Fibroblast of villous mesenchyme (primary cell): ENCODE measurements at places on chromosomes 6 and 20.
A peak's percentile ranks its signal among the peaks of the same experiment; 100 is the strongest.

GRCh38 chr20:16821211-16822089 is 73.3 kb downstream of the OTOR start:
- DNase-seq: peak; percentile 36

DNA sequence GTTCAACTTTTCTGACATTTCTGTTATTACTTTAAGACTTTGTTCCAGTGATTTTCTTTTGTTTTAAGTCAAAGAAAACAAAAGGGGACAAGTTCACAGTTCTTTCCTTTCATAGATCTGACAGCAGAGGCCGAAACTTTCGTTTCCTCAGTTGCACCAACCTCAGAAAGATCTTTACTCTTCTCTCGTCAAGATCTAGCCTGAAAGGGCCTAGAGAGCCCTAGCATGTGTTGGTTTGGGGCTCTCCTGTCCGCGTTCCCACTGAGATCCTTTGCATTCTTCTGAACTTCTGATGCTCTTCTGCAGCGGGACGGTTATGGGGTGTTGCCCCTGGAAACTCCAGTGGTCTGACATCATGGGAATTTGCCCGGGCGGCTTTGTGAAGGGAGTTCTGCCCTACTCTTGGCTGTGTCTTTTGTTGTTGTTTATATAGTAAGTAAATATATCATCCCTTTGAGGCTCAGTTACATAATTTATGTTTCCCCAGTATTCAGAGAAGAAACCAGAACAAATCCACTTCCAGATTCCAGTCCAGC is 129.1 kb downstream of the SASH1 start:
- peak; percentile 74 for DNase-seq

- peak; percentile 21 for DNase-seq
Observed at GRCh38 chr6:125357515-125358256, 55.9 kb upstream of the HDDC2 start.

- DNase-seq: peak; percentile 51
Observed at GRCh38 chr20:5844063-5844681, 94.0 kb downstream of the SHLD1 start.

DNA sequence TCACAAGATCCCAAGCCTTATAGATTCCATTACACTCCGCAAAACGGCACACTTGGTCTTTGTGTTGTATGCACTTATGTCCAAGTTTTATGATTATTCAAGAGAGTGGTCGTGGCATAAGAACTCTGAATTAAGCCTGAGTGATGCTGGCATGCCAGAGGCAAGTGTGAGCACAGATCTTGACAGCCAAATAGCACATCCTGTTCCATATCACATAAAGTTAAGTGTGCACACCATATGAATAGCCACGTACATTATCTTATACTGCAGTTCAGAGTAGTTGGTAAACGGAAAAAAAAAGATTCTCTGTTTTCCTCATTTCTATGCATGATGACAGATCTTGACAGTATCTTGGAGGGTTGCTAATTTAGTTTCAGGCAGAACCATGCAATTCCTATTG is 727.3 kb upstream of the FLRT3 start:
- no peak for DNase-seq

- peak; percentile 64 for DNase-seq
Observed at GRCh38 chr20:2469991-2470422, 582 bp downstream of the SNRPB start.

DNA sequence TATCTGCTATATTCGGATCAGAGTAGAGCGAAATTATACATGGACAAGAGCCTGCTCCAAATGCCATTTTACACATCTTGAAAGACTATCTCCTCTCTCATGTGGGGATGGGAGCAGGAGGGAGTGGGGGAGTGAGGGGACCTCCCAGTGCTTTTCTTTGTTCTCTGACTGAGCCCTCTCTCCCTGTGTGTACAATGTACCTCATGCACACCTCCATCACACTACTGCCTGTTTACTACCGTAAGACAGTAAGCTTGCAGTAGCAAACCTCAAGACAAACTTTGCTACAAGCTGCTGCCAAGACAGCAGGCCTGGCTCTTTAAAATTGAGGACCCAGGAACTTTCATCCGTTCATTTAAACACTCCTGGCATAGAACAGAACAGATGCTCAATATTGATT is 7.2 kb downstream of the NHSL1 start:
- no peak for DNase-seq

DNA sequence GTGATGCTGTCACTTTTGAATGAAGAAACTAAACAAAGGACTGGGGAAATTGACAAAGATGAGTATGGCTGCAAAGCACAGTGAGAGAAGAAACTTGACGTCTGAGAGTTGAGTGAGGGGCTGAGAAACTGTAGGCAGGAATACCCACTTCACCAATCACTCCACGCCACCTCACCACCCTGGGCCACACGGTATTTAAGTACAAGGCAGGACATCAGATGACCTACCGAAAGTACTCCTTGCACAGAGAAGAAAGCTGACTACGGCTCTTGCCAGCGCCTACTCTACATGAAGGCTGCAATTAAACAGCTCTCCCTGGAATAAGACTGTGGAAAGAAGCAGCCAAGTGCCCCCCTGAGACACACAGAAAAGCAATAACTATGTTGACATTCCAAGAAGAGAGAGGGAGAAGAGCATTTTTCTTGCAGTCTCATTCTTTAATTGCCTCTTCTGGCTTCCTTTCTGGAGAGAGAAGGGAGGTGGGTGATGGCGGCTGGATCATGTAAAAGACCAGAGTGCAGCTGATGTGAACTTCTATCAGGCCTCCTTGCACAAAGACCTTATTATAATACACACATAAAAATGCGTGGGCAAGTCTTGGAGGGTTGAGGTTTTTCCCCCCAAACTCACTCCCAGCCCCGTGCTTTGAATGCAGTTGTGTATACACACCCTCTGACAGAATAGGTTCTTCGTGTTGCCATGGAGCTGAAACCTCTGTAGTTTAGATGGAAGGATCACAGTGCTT is 44.6 kb downstream of the HIVEP2 start:
- DNase-seq: peak; percentile 67

DNA sequence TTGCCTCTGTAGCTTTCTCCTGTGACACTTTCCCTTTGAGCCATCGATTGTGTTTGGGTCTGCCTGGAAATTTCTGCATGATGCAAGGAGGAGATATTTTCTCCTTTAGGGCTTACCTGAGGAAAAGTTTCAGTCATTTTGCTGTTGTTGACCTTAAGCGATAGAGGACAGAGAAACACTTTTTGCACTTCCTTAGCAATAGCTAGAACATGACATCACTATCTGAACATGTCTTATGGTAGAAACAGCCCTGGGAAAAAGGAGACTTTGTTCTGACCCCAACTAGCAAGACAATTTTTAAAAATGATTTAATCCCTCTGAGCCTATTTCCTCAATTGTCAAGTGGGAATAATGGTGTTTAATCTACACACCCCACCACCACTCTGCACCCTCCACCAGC is 9.7 kb upstream of the FILIP1 start:
- DNase-seq: peak; percentile 24

DNA sequence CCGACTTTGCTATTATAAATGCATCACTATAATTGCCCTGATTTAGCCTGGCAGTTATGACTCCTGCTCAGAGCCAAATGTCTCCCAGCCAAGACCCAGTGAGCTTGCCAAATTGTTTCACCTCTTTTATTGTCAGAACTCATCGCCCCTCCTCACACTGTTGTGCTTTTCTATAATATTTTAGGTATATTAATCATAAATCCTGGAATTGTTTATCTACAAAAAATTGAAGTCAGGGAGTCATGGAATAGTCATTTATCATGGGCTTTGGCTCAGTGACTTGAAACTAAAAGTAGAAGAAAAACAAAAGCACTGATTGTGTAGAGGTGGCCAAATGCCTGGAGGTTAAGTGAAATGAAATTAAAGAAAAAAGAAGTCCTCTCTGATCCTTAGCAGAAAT is 85.6 kb downstream of the PFDN4 start:
- no peak for DNase-seq

GRCh38 chr6:109073344-109074132 is 21.1 kb downstream of the SESN1 start:
- peak; percentile 86 for DNase-seq

GRCh38 chr6:142947714-142948480 is 2.9 kb upstream of the HIVEP2 start:
- DNase-seq: no peak

GRCh38 chr20:42261766-42262270 is 643.6 kb upstream of the CHD6 start:
- DNase-seq: no peak

GRCh38 chr6:108106261-108106660 is 31.7 kb upstream of the OSTM1 start:
- no peak for DNase-seq

- DNase-seq: no peak
Observed at GRCh38 chr6:15502446-15503345, 160.1 kb downstream of the DTNBP1 start.

DNA sequence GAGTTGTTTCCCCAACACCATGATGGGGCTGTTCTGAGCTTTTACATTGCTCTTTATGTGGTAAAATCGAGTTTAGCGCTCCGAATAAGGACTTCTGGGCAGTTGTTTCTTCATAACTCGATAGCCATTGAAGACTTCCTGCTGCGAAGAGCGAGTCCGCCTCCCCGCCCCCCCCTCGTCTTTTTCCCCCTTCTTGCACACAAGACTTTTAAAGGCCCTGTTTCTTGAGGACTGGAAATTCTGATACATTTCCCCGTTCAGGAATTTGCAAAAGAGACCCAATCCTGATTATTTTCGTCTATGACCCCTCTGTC is 1.5 kb upstream of the CITED2 start:
- peak; percentile 78 for DNase-seq

DNA sequence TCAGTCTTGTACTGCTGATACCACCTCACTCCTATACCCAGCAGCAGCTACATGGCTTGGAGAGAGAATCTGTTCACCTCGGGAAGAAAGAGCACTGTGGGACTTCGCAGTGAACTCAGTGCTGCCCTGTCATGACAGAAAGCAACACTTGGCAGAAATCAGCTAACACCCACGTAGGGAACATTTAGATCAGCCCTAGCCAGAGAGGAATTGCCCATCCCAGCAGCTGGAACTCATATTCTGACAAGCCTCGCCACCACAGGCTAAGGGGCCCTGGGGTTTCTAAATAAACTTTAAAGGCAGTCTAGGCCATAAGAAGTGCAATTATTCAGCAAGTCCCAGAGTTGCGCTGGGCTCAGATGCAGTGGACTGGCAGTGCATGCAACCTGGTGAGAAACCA is 1266.8 kb downstream of the GRIK2 start:
- DNase-seq: no peak

DNA sequence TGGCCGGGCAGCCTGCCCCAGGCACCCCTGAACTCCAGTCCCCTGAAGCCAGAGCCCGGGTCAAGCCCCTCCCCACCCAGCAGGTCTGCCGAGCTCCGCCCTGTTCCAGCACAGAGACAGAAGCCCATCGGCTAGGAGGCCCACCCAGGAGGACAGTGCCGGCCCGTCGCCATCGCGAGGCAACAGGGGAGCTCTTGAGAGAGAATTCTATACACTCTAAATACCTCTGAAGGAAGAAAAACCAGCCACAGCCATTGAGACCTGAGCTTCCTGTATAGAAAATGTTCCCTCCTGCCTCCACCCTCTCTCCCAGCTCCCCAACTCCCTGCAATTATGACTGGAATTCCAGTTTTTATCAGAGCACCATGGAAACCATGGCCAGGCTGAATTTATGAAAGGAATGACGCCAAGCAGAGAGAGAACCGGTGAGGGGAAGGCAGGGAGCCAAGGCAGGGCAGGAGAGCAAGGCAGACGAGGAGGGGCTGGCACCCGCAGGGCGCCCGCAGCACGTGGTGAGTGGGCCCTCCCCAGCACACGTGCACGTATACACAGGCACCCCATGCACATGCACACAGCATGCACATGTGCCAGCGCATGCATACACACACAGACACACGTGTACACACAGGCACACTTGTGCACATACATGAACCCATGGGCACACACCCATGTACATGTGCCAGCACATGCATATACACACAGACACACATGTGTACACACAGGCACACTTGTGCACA is 27.6 kb upstream of the MRGBP start:
- DNase-seq: peak; percentile 56

DNA sequence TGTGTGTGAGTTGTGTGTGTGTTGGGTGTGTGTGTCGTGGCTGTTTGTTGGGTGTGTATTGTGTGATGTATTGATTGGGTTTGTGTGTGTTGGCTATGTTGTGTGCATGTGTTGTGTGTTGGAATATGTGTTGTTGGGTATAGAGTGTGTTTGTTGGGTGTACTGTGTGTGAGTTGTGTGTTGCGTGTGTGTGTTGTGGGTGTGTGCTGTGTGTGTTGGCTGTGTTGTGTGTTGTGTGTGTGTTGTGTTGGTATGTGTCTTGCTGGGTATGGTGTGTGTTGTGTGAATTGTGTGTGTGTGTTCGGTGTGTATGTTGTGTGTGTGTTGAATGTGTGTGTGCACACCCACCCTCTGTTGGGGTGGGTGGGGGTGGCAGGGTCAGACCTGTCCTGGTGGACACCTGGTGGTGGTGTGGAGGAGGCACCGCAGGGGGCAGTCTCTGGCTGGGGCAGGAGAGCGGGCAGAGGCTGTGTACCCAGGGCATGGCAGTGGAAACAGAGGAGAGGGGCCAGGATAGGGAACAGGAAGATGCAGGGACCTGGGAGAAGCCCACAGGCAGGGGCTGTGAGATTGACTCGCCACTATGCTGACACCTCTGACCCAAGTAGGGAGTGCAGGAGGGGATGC is 25.5 kb upstream of the PXDC1 start:
- DNase-seq: no peak

- DNase-seq: no peak
Observed at GRCh38 chr20:61254881-61255626, 3.0 kb downstream of the CDH4 start.

DNA sequence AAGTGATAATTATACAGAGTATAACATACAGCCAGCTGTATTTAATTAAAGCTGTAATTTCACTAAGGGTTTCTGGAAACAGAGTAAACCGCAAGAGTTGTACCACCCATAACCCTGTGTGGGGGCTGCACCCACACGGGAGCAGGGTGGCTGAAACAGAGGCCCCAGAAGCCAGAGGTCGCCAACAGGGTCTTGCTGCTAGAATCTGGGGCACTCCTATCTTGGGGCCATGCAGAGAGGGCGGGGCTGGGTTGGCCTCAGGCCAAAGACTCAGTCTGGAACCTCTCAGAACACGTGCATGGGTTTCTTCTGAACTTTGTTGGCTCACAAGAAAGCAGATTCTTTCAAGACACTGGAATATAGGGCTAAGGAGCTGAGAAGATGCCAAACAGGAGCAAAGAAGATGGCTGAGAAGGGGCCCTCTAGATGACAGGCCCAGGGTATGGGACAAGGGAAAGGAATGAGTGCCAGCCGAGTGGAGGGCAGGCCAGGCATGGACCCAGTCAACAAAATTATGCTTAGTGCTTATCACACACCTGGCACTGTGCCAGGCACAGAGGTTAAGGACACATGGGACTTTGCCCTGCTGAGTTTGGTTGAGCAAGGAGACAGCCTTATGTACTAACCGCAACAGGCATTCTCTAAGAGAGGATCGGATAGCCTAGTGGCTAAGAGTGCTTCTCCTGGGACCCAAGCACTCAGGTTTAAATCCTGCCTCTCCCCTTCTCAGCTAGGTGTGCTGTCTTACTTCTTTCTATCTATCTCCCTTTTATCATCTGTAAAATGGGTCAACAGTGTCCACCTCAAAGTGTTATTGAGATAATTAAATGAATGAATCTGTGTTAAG is 96.6 kb upstream of the FOXP4 start:
- peak; percentile 76 for DNase-seq

DNA sequence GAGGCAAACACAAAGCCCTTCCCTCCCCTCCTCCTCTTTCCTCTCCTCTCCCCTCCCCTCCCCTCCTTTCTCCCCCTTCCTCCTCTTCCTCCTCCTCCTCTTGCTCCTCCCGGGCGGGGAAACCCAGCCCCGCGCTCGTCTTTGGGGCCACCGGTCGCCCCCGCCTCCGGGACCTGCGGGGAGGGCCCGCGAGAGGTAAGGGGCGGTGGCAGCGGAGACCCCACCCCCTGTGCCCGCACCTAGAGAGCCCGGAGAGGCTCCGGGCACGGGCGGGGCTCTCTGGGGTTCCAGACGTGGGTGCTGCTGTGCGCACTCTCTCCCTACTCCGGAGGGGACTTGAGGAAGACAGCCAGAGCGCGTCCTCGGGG is at the start of gene RIN2:
Gene RIN2 (plus strand): TSS at position 126 of the 368 bp plus-strand sequence. CDS start 131,344 bp downstream, outside the sequence.
- no peak for DNase-seq
